ENCODE measurements at places on chromosomes 11 and 22. TPM values are rescaled to one million over a fixed set of nuclear protein-coding genes. Genes with fewer than 3 reads are reported as not detected.
A peak's percentile ranks its signal among the peaks of the same experiment; 100 is the strongest.

DNA sequence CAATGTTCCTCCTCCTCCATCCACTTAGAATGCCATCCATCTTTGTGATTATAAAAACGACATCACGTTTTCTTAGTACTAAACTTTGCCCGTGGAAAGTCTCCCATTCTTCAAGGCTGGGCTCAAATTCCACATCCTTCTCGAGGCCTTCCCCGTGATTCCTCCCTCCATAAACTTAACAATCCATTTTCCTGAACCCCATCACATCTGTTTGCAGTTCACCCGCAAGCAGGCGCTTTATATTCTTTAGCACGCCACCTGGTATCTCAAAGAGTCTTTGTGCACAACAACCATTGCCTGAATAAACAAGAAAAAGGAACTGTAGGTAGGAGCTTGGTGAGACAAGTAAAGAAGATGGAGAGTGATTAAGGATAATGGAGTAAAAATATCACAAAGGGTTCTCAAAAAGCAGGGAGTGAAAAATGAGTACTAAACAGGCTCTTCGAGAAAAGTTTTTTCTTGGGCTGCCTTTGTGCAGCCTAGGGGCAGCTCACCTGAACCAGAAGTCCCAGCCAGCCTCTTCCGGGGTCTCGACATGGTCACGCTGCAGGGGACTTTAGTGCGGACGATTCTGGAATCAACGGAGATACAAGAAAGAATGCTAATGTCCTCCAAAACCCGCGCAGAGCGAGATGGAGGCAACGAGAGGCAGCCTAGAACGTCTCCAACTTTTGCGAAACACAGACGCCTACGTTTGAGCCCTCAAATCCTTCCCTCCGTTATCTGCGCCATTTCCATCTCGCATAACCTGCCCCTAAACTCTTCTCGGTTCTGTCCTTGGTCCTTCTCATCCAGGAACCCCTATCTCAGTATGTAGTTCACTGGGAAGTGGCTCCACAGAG, 585 bp downstream of the THYN1 start:
- DNase-seq: no peak

DNA sequence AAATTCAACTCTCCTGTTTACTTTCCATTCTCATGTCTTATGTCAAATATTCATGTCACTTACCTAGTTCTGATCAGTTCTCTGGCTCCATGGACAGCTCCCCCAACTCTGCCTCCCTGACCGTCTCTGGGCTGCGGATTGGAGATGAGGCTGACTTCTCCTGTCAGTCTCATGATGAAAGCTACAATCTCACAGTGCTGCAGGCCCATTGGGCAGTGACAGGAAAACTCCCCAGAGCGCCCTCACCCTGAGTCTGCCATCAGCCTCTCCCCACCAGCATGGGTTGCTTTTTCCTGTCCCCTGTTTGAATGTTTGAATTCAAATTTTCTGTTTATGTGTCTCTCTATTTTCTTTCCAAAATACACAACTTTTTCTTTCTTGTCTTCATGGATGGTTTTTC, 63.8 kb upstream of the TOP3B start:
- DNase-seq: no peak

DNA sequence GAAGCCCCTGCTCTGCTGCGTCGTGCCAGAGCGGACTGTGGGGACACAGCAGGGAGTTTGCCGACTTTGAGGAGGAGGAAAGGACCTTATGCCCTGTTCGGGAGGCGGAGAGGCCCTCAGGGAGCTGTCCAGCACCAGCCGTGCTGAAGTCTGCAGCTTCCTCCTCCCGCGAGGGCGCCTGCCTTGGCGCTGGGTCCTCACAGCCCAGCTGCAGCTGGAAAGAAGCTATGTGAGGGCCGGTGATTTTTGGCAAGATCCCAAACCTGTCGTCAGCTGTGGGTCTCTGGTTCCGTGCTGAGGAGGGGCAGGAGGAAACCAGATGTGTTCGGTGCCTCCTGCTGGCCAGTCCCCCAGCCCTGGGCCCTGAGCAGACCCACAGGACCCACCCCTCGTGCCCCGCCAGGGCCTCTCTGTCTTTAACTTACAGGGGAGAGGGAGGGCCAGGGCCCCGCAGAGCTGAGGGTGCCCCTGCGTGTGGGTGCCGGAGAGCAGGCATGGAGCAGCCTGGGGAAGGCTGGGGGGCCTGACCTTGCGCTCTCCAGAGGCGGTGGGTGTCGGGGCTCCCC, 12.0 kb downstream of the BRSK2 start:
- peak; percentile 44 for DNase-seq

Gene C22orf31
- not detected for total RNA-seq

GRCh38 chr22:23626286-23626975, 5.7 kb downstream of the DRICH1 start:
- DNase-seq: no peak

- DNase-seq: no peak
These were observed 80.6 kb downstream of the PPP6R3 start for GRCh38 chr11:68541116-68541515.

Gene THAP7
- total RNA-seq: 75.9 TPM

DNA sequence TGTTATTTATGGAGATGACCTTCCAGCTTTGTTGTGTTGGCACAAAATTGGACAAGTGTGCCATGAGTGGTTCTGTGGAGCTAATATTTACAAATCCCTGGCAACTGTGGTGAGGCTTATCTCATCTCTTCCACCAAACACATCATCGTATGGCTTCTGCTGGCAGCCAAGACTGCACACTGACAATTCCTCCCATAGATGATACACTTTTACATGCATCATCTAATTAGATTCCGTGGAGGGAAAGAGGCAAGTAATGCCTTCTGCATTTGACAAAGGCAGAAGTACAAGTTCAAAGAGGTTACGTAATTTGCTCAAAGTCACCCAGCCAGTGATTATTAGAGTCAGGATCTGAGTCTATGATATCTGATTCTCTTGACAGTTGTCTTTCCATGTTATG, 62.7 kb upstream of the KIRREL3 start:
- DNase-seq: no peak

DNA sequence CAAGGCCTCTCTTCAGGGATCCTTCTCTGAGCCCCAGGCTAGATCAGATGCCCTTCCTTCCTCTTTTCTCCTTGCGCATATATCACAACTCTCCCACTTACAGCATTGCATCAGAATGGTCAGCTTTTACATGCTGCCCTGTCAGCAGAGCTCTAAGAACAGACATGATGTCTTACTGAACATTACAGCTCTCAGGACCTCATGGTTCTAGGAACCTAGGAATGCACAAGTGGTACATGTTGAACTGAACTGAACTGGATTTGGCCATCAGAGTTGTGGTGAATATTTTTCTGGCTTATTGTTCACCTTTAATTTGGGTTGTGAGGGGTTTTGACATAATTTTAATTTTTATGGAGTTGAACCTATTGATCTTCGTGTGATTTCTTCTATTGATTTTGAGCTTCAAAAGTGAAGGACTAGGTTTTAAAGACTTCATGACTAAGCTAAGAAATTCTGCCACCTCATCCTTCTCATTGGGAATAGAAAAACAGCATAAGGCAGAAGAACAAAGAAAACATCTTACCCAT, 37.7 kb upstream of the SPON1 start:
- DNase-seq: no peak

Gene SCO2
- not detected for total RNA-seq
